Bone marrow (tissue), 2 donors: ENCODE measurements at places on chromosomes 16 and 17.

DNA sequence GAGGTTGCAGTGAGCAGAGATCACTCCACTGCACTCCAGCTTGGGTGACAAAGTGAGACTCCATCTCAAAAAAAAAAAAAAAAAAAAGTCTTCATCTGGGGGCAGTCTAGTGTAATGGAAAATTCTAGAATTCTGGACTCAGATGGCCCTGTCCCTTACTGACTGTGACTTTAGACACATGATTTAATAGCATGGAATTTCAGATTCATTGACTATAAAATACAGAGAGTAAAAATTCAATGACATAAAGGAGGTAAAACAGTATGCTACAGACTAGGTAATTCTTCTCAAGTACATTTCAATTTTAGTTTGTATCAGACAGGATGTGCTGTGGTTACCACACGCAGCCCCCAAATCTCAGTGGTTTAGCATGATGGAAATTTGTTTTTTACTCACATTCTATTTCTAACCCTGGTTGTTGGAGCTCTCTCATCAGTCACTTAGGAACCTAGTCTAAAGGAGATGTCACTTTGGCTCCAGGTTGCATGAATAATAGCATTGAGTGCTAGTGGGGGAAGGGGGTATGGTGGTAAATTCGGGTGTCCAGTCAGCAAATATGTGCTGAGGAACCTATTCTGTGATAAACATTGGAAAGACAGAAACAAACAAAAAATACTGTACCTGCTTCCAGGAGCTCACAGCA lies 444.0 kb downstream of the XYLT1 start:
- DNase-seq, result no peak

- peak; percentile 28 for DNase-seq
Measured at GRCh38 chr17:44308320-44308818, at the start of gene RUNDC3A. RUNDC3A (plus strand) TSS chr17:44308601; CDS start chr17:44308833, 232 bp downstream.

DNA sequence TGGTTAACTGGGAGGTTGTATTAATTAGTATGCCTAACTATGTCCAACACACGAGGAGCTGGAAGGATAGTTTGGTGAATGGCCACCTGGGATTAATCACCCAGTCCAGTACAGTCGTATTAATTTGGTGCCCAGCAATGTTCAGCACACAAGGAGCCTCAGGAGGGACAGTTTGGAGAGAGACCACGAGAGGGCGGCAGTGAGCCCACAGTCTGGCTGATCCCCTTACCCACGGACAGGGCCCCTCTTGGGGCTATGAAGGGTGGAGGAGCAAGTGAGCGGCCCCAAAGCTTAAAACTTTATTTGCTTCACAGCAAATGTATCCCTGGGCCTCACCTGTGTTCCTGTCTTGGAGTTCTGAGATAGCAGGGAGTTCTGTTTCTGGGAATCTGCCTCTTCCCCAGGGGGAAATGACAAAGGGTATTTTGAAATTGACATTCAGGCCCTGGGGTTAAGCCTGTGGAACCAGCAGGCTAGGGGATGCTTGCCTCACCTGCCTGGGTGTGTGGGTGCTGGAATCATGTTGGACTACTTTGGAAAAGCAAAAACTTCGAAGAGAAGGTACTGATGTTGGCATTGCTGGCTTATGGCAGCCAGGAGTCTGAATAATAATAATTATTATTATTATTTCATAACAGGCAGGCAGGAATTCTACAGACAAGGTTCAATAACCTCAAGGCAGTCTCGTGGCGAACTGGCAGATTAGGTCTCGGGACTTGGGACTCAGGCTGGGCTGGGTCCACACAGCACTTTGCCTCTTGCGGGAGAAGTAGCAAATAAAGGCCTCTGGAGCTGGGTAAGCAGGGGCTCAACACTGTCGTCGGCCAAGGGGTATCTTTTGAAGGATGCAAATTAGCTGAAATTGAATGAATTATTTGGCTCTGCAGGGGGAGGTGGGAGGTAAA lies 227.6 kb upstream of the ASIC2 start:
- no peak for DNase-seq

GRCh38 chr17:17414341-17414805 lies 62.4 kb upstream of the MED9 start:
- no peak for DNase-seq

DNA sequence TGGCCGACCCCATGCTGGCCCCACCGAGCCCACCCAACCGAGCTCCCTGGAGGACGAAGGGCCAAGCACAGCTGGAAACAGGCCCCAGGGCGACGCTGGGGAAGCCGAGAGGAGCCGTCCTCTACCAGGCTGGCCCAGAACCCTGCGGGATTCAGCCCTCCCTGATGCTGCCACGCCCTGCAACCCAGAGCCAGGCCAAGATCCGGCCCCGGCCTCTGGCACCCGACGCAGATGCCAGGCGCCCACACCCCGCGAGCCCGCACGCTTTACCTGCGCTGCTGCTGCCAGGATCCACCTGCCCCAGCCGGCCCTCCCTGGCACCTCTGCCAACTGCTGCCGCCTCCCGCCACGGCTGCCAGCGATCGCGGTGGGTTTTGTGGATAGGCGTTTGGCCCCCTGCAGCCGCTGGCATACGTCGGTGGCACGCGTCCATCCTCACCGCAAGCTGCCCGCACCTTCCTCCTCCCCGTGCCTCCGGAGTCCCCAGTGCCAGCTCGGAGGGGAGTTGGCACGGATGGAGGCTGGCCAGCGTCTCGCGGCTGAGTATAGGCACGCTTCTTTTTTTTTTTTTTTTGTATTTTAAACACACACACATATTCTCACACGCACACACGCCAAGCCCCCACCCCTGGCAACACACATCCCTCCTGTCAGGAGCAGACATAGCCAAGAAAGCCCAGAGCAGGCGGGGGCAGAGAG lies 41.3 kb upstream of the ACSF3 start:
- no peak for DNase-seq

DNA sequence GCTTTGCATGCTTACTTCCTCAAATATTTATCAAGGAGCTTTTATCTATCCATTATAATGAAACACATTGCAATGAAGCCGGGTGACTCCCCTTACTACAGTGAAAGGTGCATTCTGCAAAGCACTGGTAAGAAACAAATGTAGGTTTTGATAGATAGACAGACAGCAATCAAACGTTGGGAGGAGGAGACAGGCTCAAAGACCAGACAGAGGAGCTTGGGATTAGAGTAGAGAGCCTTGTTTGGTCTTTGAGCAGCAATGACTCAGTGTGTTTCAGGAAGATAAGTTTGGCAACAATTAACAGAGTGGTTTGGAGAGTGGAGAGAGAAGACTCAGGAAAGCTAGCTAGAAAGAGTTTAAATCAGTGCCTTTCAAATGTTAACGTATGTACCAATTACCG lies 68.8 kb downstream of the ZNF18 start:
- DNase-seq, result no peak

DNA sequence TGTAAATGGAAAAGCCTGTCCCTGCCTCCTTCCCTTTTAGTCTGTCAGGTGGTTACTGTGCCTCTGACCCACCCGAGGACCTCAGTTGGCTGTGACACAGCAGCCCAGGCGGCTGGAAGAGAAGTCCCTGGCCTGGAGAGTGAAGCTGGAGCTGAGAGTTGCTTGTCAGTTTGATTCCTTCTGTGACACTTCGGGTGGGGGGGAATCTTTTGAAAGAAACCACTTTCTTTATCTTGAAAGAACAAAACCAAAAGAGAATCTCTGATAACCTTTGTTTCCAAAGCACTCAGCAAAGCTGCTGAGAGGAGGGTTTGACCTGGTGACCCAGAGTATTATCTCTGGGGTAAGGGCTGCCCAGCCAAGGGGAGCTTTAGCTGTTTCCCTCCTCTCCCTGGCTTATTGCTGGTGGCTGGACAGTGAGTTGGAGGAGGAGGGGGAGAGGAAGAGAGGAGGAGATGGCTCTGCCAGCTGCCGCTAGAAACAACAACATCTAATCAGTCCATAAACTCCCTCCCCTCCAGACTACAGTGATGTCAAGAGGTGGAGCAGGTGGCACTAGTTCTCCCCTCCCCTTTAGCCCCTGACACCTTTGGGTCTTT lies 34.0 kb downstream of the YPEL2 start:
- no peak for DNase-seq

DNA sequence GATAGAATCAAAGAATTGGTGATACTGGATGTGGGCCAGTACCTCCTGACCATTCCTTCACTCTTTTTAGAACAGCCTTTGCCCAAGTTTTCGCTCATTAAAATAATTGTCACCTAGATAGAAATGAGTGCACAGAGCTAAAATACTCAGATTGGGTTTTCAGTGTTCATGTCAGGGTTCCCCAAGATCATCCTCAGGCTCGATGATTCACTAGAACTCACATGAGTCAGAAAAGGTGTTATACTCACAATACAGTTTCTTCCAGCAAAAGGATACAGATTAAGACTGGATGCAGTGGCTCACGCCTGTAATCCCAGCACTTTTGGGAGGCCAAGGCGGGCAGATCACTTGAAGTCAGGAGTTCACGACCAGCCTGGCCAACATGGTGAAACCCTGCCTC lies 19.9 kb downstream of the ERCC4 start:
- DNase-seq, result no peak

DNA sequence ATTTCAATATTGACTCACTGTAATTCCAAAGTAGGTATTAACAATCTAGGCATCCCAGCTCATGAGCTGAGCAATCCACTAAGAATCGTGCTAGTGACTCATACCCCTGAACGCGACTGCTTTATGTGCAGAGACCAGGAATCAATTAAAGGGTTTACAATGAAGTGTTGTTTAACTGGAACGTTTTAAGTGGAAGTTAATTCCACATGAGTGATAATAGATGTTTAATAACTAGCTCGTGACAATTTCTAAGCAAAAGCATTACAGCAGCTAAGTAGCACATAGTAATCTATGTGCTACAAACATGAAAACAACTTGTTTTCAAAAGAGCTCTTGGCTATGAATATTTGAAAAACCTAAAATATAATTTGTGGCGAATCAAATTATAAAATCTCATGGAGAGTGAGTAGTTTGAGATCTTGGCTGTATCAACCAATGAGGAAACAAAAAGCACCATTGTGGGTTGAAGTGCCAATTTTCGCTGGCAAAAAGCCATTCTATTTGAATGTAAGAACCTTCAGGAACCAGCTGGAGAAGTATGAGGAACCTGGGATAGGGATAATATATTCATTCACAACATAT lies 9.4 kb downstream of the GJC1 start:
- DNase-seq, result no peak

DNA sequence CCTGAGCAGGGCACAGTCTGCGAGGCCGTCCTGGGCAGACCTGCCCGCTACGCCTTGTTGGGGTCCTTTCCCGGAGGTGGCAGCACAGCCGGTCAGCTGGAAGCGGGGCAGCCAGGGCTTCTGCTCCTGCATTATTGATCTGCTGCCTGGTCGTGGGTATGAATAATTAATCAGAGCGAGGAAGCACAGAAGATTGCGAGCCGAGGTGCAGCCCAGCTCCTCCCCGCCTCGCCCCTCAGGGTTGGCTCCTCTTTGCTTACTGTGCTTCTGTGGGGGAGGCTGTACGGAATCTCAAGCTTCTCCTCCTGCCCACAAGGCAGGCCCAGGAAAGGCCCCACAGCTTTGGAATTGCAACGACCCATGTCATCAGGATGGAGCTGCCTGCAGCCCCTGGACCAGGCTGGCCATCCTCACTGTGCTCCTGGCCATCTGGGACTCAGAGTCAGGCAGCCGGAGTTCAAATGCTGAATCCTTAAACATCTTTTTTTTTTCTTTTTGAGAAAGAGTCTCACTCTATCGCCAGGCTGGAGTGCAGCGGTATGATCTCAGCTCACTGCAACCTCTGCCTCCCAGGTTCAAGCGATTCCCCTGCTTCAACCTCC lies 25.6 kb downstream of the TRARG1 start:
- no peak for DNase-seq

DNA sequence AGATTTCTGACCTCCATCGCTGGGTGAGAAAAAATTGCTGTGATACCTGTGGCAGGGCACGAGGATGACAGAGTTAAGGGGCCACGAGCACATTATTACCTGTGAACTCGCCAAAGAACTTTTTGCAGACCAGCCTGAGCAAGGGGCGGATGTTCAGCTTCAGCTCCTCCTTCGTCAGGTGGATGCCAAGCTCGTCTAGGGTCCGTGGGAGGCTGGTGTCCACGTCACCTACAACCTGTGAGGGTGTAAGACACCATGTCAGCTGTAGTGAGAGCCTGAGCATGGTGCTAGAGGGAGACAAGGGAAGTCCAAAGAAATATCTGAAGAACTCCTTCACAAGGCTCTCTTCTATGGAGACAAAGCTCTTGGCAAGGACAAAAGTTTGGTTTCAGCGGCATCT lies 17.1 kb downstream of the HIGD1B start:
- DNase-seq, result no peak

DNA sequence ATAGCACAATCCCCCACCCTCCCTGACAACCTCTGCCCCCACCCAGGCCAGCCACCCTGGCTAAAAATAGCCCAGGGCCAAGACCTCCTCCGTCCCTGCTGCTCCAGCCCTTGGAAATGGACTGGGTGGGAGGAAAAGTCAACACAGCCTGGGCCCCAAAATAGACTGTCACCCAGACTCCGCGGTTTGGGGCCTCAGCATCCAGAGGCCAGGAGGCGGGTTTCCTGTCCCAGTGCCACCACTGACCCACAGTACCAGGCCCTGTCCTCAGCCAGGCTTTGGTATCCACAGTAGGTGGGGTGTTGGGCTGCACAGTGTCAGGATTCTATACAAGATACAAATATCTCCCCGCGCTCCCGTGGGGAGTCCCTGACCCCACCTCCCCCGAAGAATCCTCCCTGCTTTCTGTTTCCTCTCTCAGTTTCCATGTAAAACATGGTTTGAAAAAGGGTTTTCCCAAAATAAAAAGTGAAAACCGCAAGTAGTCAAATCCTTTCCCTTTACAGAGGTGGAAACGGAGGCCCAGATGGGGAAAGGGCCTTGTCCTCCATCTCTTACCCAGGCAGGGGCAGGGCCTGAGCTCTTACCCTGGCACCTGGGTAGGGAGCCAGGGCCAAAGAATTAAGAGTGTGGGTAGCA lies 20.1 kb downstream of the CPNE2 start:
- no peak for DNase-seq

DNA sequence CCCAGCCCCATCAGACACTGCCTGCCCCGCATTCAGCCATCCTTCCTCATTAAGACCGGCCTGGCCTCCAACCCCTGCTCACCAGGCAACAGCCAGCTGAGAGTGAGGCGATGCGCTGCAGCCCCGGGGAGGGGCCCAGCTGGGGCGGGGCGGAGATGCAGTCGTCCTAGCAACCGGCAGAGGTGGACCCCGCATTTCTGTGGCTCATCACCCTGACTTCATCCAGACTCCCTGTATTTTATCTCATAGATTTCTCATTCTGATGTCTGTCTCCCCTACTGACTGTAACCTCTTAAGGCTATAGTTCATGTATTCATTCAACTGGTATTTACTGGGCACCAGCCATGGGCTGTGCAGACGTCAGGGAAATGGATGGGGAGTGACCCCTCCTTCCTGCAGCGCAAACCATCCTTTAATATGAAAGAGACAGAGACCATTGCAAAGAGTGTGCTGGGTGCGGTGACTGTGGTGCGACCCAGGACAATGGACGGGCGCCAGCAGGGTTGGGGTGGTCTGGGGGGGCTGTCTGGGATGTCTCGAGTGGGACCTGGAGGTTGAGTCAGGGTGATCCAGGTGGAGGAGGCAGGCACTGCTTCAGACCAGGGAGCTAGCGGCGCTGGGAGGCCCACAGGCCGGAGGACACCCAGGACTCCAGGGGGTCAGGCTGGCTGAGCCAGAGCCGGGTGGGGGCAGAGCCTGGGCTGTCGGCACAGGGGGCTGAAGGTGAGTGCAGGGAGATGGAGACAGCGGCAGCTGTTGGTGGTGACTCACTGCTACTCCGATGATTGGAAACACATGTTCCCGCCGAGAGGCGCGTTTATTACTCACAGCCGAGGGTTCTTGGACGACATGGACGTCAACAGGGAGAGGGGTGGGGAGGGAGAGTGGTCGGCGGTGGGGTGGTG lies 10.5 kb upstream of the TIMP2 start:
- no peak for DNase-seq

- no peak for DNase-seq
Measured at GRCh38 chr16:85210423-85211169, 98.3 kb upstream of the CIBAR2 start.

- no peak for DNase-seq
Measured at GRCh38 chr16:1036726-1037393, 35.7 kb upstream of the SSTR5 start.
